ENCODE measurements at places on chromosomes 2 and 18. TPM values are rescaled to one million over a fixed set of nuclear protein-coding genes. Genes with fewer than 3 reads are reported as not detected.

Gene AQP12A
- total RNA-seq: not detected

Gene SERPINB11
- total RNA-seq: not detected

Gene HOXD11
- not detected for total RNA-seq

Gene DES
- total RNA-seq: not detected

Gene IKZF2
- 26.0 TPM for total RNA-seq

Gene C2orf74
- total RNA-seq: 17.1 TPM

Gene MC4R
- not detected for total RNA-seq

Gene ACMSD
- total RNA-seq: not detected

Gene GAREM1
- 19.3 TPM for total RNA-seq

Gene MATN3
- 2.3 TPM for total RNA-seq

Gene TBR1
- 0.07 TPM for total RNA-seq

Gene FASTKD2
- 31.5 TPM for total RNA-seq

Gene NTSR2
- not detected for total RNA-seq

Gene ABCG5
- total RNA-seq: 0.66 TPM

Gene SERPINB4
- total RNA-seq: not detected

Gene SLC4A5
- total RNA-seq: 7.0 TPM

Gene TRIM43
- total RNA-seq: not detected

Gene TEX44
- total RNA-seq: not detected

Gene TDRD15
- not detected for total RNA-seq

Gene PLGLB1
- total RNA-seq: not detected

Gene KCNS3
- 3.5 TPM for total RNA-seq

Gene ALPG
- total RNA-seq: not detected

Gene AMER3
- total RNA-seq: not detected

Gene ZSWIM2
- not detected for total RNA-seq

Gene RNF144A
- 13.7 TPM for total RNA-seq

Gene TRPM8
- 1.1 TPM for total RNA-seq

Gene ZAP70
- total RNA-seq: not detected

Gene UGT1A3
- 6.0 TPM for total RNA-seq

Gene UGT1A6
- total RNA-seq: 116 TPM

Gene SEC11C
- total RNA-seq: 101 TPM

Gene TEKT4
- total RNA-seq: not detected

Gene SNED1
- 0.86 TPM for total RNA-seq

Gene RIT2
- total RNA-seq: not detected

Gene THSD7B
- not detected for total RNA-seq

Gene CABYR
- total RNA-seq: 10.6 TPM

Gene PIGN
- 52.5 TPM for total RNA-seq

Gene RPRM
- 2.1 TPM for total RNA-seq

Gene RAX
- total RNA-seq: not detected

Gene NR4A2
- total RNA-seq: 4.9 TPM

Gene SOX11
- total RNA-seq: not detected

Gene SLC9A4
- 0.12 TPM for total RNA-seq

Gene SAG
- not detected for total RNA-seq

Gene PRPF40A
- total RNA-seq: 118 TPM

Gene NEB
- 50.0 TPM for total RNA-seq

Gene ATP6V1C2
- total RNA-seq: 0.61 TPM

Gene TRIM43B
- not detected for total RNA-seq

Gene GALNT5
- 51.7 TPM for total RNA-seq

Gene TIMM21
- total RNA-seq: 46.7 TPM

Gene RNF125
- 0.50 TPM for total RNA-seq

Gene TGFA
- total RNA-seq: 104 TPM

Gene MGAT4A
- 21.8 TPM for total RNA-seq

Gene CYTIP
- not detected for total RNA-seq

Gene LOXL3
- total RNA-seq: 1.2 TPM

Gene DYSF
- total RNA-seq: 3.2 TPM

Gene GKN1
- not detected for total RNA-seq

Gene UGT1A7
- 7.2 TPM for total RNA-seq
